ENCODE measurements at places on chromosomes 7 and 10.

DNA sequence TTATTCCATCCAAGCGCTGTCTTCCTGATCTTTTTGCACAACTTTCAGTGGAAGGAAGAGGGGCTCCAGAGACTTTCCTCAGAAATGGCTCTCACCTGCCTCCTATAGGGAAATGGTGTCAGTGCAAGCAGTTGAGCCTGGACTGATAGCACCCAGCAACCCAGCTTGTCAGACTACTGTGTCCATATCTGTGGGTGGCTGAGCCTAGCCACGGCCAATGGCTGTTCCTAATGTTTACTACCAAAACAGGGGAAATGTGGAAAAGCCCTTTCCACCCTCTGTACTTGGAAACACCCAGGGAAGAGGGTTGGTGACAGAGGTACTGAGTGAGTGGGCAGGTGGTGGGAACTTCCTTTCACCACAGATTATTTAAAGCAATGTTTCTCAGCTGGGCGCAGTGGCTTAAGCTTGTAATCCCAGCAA, 4.3 kb upstream of the YKT6 start:
- H3K4me3 ChIP-seq: no peak overlapping the region
- no peaks in the 10 kb centered on the region for H3K27me3 ChIP-seq
- no peaks in the 10 kb centered on the region for H3K36me3 ChIP-seq
- DNase-seq: peak; percentile 67
- H3K4me1 ChIP-seq: peaks cover 12% of the 10 kb centered on the region
- no peak overlapping the region for H3K27ac ChIP-seq

GRCh38 chr7:48638041-48638440, 286.3 kb upstream of the CDC14C start:
- no peaks in the 10 kb centered on the region for H3K4me1 ChIP-seq
- H3K27ac ChIP-seq: no peak overlapping the region
- DNase-seq: no peak
- no peak overlapping the region for H3K4me3 ChIP-seq
- H3K36me3 ChIP-seq: no peaks in the 10 kb centered on the region

DNA sequence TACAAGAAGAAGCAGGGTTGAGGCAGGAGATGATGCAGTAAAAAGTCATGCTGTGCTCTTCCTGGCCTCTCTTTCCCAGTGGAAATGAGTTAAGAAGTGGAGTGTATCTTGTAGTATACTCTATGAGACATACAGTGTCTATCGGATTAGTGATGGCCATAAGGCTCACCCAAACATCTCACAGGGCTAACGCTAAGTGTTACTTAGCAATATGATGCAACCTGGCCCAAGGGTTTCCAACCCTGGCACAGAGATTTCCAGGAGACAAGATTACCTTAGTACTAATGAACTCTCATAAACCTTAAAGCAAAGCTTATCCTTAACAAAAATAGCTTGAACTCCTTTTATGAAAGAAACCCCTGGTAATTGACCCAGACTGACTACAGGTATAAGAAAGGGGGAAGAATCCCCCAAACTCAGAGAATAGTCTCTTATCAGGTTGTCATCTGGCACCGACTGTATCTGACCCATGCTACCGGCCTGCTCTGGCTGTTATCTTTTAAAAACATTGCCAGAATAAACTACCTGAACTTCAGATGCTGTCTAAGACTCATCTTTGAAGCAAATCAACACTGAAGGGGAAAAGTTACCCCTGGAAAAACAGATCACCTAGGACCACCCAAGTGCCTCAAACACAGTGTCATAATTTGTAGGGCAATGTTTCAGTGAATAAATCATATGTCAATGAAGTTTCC, 1002.0 kb downstream of the REEP3 start:
- H3K4me3 ChIP-seq: no peak overlapping the region
- no peaks in the 10 kb centered on the region for H3K36me3 ChIP-seq
- DNase-seq: no peak
- no peaks in the 10 kb centered on the region for H3K4me1 ChIP-seq

DNA sequence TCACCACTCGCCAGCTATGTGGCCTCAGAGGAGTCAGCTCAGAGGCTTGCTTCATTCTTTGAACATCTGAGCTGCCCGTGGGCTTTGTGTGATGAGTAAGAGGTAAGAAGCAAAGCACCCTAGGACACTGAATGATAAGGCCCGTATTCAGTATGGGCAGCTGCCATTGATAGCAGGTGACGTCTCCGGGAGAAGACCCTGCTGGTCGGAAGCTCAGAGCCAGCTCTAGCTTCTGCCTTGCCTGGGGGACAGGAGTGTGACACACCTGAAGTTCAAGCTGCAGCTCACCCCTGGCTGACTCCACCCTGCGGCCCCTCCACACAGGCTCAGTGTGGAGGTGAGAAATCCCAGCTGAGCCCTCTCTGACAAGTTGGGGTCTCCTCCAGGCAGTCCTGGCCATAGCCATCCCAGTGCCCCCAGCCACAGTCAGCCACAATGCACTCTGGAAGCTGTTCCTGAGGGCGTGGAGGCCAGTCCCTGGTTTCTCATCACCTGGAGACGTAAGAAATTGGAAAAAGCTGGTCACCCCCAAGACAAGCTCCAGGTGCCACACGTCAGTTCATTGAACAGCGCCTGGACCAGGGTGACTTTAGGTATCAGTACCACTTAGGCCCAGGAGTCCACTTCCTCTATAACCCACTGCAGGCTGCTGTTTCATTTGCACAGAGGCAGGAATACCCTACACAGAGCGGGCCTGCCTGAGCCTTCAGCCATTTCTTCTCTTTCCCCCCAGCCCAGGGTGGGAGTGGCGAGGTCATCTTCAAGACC, 164.9 kb upstream of the RHEB start:
- no peaks in the 10 kb centered on the region for H3K36me3 ChIP-seq
- H3K27ac ChIP-seq: no peak overlapping the region
- peaks cover 3% of the 10 kb centered on the region for H3K27me3 ChIP-seq
- H3K4me3 ChIP-seq: no peak overlapping the region

GRCh38 chr10:78702186-78702585, 366.6 kb upstream of the ZMIZ1 start:
- no peak overlapping the region for H3K4me3 ChIP-seq
- H3K27ac ChIP-seq: no peak overlapping the region
- H3K4me1 ChIP-seq: no peaks in the 10 kb centered on the region

DNA sequence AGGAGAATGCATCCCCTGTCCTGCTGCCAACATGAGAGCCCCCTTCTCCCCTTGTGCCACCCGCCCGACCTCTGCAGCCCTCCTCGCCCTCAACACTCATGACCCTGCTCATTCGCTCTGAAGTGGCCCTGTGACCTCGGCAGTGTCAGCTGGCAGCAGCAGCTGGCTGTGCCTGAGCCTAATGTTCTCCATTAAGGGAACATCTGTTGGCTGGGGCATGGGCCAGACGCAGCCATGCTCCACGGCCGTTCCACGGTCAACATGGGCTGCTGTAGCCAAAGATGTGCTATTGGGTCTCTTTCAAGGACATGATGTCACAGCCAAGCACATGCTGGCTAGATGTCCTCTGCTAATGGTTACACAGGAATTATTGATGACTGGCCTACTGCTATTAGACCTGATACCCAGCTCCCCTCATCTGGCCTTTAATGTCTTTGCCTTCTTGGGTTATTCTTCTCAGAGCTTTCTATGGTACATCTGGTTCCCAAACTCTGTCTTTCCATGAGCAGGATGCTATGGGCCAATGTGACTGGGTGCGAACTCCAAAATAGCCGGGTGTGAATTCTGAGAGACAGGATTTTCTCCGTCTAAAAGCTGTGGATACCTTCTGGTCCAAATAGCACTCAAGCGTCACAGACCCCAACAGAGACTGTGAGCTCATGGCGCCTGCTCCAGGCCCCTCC, 22.4 kb downstream of the ADCYAP1R1 start:
- DNase-seq: no peak
- H3K4me1 ChIP-seq: no peaks in the 10 kb centered on the region
- no peak overlapping the region for H3K27ac ChIP-seq
- H3K4me3 ChIP-seq: no peak overlapping the region
- H3K27me3 ChIP-seq: peaks cover 22% of the 10 kb centered on the region
- no peaks in the 10 kb centered on the region for H3K36me3 ChIP-seq
